SW480 (cell line): ENCODE measurements at places on chromosomes 7 and 10.

DNA sequence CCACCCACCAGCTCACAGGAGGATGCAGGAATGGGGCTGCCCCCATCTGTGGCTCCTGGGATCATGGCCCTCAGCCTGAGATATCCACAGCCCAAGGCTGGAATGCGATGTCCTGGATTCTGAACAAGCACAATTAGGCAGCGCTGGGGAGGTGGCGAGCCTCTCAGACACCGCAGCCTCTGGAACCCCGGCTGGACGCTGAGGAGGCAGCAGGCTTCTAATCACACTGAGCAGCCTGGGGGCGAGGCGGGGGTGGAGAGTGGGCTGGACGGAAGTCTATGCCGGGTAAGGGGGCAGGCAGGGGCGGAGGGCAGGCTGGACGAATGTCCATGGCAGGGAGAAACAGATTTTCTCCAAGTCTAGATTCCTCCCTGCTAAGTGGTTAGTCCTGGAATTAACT, 56.4 kb downstream of the DPYSL4 start:
- no peak for DNase-seq

DNA sequence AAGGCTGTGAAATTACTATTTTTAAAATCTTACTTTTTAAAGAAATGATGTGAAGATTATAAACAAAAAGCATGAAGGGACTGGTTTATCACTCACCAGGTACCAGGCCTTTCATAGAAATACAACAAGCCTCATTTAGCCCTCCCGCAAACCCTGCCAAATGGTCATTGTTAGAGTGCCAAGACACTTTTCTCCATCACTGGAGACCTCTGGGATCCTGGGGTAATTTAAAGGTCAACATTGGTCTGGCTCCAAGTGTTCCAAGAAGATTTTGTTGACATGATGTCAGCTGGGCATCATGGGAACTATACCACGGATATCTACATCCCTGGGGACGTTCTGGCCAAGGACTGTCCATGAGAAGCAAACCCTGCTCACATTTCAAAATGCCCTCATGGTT, 138.0 kb upstream of the FRMD4A start:
- no peak for DNase-seq

DNA sequence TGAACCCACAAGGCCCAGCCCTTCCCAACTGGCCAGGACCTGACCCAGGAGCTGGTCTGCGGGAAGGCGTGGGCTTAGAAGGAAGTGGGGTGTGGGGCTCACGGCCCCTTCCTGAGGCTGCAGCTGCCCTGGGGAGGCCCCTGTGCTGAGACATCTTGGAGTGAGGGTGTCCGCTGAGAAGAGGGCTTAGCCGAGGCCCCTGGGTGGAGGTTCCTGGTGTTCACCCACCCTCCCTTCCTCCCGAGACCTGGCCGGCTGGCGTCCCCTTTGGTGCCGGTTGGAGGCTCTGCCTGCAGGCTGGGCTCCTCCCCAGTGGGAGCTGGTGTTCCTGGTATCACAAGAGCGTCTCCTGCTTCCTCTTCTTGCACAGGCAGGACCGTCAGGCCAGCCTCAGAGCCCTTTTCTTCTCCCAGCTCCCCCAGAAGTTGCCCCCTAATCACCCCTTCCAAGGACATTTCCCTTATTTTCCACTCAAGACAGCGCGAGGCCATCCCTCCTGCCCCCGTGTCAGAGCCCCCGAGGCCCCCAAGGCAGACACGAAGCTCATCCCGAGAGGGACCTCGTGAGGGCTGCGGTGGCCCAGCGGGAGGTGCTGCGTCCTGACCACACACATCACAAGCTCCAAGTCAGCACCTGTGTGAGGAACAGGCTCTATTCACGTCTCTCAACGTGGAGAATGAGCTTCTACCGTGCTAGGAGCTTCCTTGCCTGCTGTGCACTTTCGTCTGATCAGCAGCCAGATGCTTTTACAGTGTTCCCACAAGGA, 25.1 kb upstream of the FAM20C start:
- no peak for DNase-seq

DNA sequence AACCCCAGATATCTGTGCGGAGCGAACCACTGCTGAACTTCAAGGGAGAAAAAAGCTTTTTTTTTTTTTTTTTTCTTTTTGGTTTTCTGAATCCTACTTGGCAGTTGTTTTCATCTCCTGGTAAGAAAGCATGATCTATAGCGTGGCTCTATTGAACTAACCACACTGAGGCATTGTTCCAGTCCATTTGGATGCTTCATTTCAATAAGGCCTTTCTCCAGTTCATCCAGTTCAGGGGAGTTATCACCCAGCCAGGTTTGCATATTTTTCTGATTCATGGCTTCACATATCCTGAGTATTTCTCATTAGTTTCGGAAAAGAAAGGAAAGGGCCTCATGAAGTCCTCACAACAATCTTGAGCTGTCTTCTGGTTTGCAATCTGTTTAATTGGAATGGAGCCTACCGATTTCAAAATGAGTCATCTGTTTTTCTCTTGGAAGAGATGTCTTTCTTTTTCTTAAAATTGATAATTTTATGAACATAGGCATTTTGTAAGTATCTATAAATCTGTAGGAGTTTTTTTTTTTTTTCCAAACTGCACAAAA, 93.1 kb upstream of the STEAP4 start:
- DNase-seq, result no peak

GRCh38 chr10:117903854-117904253, 142.9 kb downstream of the RAB11FIP2 start:
- DNase-seq, result no peak

DNA sequence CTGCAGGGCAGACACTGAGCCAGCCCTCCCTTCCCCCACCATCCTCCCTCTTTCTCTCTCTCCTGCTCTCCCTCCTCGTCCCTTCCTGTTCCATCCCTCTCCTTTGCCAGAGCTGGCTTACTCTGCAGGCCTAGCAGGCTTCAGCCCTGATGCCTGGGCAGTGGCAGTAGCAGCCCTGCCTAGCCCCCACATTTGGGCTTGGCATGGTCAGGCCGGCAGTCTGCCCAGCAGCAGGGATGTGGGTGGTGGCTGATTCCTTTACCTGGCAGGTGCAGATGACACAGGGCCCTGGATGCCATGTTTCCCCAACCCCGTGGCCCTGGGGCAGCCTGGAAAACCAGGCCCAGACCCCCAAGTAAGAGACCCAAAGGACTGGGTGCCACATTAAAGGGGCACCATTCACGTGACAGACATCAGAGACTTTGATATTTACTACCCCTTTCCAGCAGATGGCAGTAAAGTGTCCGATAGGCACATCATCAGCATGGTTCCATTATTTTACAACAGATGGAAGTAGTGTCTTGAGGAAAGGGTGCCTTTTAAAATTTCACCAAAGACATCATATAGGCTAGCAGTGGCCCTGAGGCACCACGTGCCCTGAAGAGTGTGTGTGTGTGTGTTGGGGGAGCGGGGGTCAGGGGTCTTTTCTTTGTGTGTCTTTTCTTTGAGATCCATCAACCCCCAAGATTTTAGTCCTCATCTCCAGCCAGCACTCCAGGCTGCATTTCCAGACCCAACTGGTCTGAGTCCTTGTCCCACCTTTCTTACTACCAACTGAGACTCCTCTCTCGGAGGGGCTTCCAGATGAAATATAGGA, 5.9 kb downstream of the KCP start:
- peak; percentile 60 for DNase-seq

DNA sequence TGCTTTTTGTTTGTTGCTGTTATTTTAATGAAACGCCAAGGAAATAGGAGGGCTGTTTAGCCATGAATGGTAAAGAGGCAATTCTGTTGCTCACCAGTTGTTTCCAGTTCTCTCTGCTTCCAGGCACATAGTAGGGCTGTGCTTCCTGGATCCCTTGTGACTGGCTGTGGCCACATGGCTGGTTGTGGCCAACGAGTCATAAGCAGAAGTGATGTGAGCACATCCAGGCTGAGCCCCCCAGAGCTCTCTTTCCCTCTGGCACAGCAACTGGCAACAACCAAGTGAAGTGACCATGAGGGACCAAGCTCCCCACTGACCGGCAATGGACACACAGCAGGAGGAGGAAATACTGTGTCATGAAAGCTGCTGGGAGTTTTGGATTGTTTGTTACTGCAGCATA, 10.3 kb downstream of the GRID1 start:
- DNase-seq, result no peak

GRCh38 chr7:22582863-22583622, 83.1 kb upstream of the STEAP1B start:
- peak; percentile 57 for DNase-seq

- no peak for DNase-seq
Observed at GRCh38 chr7:7257899-7258692, 75.8 kb downstream of the C1GALT1 start.

GRCh38 chr10:73131301-73131700, 21.0 kb downstream of the NUDT13 start:
- DNase-seq, result no peak

DNA sequence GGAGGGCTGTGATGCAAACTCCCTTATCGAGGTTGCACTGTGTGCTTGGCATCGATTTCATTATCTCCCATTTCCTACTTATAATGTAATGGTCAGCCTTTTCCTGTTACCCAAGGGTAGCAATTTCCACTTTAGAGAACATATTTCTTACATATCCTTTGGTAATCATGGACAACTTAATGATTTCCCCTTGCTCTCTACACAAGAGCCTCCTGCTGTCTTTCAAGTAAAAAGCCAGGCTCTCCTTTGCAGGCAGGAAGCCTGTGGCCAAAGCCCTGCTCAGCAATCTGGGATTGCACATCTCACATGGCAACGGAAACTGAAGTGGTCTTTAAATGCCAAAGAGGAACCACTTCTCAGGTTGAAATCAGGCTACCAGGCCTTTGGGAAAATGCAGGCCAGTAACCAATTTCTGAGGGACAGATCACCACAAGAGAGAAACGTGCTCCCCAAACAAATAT, 86.7 kb upstream of the IKZF1 start:
- DNase-seq, result no peak

- DNase-seq, result no peak
Observed at GRCh38 chr10:6476989-6477388, 103.1 kb downstream of the PRKCQ start.

GRCh38 chr10:77223526-77224460, 413.8 kb downstream of the KCNMA1 start:
- DNase-seq, result no peak

DNA sequence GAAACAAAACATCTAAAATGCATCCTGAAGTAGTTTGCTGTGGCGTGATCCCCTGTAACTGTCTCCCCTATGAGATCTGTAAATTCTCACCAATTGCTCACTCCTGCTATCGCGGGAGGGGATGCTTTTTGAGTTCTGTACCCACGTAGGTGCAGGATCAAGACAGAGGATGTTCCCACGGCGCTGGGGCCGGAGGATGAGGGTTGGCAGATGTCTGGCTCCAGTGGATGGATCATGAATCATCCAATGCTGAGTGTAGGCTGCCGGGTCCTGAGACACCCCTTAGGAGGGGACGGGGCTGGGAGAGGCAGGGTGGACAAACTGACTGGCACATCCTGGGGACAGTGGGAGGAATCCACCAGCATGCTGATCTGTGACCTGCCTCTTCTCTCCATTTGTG, 224.4 kb downstream of the USP6NL start:
- DNase-seq, result no peak

GRCh38 chr10:21831986-21832820, 171.3 kb downstream of the DNAJC1 start:
- DNase-seq, result no peak

DNA sequence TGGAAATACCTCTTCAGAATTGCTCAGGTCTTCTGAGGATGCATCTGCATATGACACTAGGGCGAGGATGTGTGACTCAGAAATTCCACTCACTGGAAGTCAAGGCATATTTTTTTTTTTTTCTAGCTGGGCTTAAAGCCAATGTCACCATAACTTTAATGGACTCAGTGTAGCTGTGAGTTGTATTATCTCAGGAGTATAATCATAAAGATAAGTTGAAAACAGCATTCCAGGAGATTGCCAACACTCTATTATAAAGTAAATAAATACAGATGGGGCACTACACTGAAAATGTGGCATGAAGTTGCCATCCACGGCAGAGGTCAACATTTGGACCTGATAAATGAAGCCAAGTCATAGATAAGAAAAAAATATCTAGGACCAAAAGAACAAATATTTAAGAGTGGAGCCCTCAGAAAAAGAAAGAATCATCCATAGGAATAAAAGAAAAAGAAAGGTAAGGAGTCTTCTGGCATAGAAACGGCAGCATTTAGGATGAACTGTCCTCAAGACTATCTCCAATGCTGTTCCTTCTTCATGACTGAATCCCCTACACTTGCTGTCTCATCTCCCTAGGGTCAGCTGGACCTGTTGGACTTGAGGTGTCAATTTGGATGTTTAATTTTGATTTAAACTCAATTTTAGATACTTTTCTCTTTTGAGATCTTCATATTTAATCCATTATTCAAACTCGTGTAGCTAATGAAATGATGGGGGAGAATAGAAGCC, 72.9 kb upstream of the CAV2 start:
- DNase-seq, result no peak

DNA sequence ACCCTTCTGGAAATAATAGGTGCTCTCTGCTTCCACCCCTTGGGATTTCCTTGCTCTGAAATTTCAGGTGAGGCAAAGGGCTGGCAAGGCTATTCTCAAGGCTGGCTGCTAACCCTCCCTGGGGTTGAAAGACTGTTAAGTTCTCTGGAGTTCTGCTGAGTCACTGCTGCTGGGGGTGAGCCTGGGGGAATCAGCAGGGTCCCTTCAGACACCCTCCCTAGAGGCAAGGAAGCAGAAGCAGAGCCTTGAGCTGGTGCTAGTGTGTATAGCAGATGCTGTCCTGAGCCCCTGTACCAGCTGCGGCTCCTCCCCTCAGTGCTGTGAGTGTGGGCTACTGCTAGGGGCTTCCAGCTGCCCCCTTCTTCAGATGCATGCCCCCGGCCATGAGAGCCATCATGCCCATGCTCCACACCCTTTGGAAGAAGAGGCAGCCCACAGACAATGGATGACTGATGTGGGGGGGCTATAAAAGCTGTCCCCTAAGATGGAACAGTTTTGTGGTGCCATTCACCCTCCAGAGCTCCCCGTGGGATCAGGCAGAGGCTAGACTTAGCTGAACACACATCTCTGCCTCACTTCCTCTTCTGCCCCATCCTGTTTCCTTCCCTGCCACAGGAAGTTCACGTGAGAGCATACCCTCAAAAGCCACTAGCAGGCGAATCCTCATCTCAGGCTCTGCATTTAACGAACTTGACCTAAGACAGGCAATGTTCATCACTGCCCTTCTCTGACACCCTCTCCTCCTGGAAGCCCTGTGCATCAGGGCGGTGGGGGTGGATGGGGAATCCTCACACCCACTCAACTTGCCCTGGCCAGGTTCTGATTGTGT, 91.8 kb downstream of the SH3PXD2A start:
- no peak for DNase-seq

GRCh38 chr10:75870039-75870645, 438.7 kb downstream of the LRMDA start:
- DNase-seq, result no peak

DNA sequence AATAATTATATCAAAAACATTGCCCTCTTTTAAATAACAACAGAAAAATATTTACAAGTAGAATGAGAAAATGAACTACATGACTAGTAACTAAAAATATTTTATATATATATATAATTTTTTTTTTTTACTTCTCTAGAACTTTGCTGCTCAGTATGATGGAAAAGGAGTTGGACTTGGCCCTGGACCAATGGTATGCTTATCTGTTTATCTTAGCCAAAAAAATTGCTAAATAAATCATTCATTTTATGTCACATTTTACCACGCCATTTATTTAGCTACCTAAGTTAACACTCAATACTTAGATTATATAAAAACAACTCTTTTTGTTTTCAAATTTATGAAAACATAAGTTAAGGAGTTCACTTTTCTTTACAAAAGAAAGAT, 6.7 kb downstream of the COL1A2 start:
- no peak for DNase-seq

GRCh38 chr10:659688-660141, 29.8 kb downstream of the DIP2C start:
- no peak for DNase-seq
